ENCODE measurements at places on chromosomes 7 and 10.

DNA sequence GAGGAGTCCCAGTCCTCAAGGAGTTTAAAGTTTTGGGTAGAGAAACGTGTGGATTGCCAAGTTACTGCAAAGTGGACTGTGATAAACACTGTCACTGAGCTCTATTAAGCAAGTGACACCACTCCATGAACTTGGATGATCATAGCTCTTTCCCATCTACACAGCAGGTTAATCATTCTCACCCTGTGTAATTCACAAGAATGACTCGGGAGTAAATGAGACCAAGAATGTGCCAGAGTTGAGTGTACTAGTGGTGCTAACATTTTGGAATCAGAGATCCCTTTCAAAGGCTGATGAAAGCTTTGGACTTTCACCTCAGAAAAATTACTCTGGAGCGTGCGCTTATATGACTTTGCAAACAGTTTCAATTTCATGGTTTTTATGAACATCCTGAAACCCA is 80.8 kb downstream of the RBM20 start:
- DNase-seq: no peak

- no peak for DNase-seq
Measured at GRCh38 chr7:52720856-52721255, 314.6 kb upstream of the POM121L12 start.

- DNase-seq: no peak
Measured at GRCh38 chr7:155974186-155974897, 162.1 kb upstream of the SHH start.

DNA sequence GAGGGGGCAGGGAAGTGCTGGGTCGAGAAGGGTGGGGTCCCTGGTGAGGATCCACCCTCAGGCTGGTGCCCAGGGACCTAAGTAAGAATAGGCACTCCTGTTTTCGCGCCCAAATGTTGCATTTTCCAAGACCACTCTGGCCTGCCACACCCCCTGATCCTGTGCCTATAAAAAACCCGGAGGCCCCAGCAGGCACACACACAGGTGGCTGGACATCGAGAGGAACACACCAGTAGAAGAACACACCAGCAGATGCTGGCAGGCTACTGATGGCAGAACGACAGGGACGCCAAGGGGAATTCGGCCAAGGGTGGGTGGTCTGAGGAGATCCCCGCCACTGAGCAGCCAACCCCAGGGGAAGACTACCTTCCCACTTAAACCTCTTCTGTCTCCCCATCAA is 633.9 kb upstream of the POT1 start:
- no peak for DNase-seq

DNA sequence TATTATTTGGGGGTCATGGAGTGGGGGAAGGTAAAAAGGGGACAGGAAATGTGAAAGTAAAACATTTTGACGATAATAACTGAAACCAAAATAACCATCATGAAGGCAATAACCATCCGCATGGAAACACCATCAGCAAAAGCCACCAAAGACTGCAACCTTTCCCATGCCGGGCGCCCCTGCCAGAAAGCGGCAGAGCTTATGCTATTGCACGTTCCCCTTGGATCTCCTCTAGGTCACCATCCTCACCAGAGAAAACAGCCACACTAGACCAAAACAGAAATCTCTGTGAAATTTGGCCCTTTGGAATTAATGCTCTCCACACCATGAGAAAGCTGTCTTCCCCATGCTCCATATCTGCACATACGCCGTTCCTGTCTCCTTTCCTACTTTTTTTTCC is 31.1 kb downstream of the DRGX start:
- DNase-seq: no peak

DNA sequence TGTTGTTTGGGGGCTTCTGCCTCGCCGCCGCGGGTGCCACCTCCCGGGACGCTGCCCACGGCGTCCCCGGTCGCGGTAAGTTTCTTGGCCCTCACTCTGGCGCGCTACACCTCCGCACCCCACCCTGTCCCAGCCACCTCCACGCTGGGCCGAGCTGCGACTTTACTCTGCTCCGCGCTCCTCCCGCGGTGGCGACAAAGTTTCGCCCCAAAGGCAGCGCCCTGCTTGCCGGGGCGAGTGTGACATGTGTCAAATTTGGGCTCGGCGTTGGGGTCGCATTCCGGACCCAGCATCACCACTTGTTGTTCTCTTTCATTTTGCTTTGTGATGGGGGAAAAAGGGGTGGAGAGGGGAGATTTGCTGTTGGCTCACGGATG is 167.7 kb upstream of the PPP1R3A start:
- no peak for DNase-seq

DNA sequence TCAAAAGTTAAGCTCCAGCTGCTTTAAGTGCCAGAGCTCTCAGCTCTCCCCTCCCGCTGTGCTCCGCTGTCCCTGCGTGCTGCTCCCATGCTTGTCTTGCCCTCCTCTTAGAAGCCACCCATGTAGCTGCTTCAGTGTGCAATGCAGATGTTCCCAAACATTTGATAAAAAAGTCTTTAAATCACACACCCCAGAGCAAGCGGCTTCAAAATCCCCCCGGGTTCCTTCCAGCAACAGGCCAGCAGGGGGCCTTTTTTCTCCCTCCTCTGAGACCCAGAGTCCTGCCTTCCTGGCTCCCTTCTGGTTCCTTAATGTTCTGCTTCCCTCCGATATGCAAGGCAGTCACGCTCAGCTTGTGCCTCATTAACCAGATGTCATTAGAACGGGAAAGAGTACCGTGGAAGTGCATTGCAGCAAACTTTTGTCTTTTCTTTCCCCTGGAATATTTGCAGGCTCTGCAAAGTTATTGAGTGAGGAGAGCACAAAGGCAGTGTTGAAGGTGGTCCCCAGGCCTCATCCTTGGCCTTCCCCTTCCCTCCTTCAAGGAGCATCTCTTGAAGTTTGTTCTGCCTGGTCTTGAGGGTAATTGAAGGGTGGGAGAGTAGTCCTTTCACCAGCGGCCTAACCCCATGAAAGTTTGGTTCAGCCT is 25.5 kb downstream of the LDB3 start:
- peak; percentile 46 for DNase-seq

DNA sequence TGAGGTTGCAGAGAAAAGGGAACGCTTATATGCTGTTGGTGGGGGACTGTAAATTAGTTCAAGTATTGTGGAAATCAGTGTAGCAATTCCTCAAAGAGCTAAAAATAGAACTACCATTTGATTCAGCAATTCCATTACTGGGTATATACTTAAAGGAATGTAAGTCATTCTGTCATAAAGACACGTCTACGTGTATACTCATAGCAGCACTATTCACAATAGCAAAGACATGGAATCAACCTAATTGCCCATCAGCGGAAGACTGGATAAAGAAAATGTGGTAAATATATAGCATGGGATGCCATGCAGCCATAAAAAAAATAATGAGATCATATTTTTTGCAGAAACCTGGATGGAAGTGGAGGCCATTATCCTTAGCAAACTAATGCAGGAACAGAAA is 100.0 kb upstream of the NPSR1 start:
- DNase-seq: no peak
